Posterior cingulate gyrus (tissue), 11 donors: ENCODE measurements at places on chromosomes 11 and 22.

DNA sequence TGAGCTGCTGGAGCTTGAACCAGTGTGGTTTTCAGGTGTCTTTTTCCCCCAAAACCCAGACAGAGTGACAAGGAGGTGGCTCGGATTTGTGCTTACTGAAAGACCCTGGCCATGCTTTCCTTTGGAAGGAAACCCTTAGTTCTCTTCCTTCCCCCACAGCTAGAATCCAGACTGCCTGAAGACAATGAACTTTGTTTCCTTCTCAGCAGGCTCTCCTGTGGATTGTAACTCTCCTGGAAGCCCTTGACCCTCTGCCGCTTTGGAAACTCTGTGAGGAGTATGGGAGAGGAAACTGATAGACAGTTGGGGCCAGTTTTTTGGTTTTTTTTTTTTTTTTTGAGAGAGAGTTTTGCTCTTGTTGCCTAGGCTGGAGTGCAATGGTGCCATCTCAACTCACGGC is 62.1 kb upstream of the SESN3 start:
- no peak for DNase-seq

GRCh38 chr22:48478124-48478523 is 1349.5 kb downstream of the BRD1 start:
- DNase-seq, result no peak

GRCh38 chr11:102429691-102430090 is 22.9 kb downstream of the TMEM123 start:
- no peak for DNase-seq

DNA sequence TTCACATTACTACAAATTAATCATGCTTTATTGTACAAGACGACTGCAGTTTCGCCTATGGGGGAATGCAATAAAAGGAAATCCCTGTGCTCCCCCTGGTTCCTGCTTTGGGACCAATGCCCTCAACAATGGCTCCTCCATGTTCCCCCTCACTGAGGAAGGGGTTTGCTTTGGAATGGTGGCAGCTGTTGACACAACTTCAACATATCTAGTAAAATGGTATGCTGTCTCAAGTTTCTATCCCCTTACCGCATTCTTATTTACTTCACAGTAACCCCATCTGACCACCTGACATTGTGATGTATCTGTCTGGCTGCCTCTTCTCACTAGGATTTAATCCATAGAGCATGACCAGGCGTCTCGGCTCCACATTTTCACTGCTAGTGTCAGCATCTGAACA is 48.8 kb downstream of the PIWIL3 start:
- DNase-seq, result no peak

GRCh38 chr11:94325681-94326080 is 21.3 kb downstream of the IZUMO1R start:
- no peak for DNase-seq

DNA sequence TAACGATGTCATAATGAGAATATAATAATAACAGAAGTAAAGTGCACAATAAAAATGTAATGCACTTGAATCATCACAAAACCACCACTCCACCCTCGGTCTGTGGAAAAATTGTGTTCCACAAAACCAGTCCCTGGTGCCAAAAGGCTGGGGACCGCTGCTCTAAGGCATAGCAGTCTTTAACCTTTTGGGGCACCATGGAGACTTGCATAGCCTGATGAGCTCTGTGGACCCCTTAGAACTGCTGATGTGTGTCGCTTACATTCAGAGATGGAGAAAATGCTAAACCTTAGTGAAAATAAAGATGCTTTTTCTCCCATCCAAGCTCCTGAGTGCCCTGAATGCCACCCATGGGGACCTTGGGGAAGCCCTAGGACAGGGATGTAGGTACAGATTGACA is 87.6 kb upstream of the SEPTIN5 start:
- DNase-seq, result no peak

GRCh38 chr11:122852074-122852795 is 13.9 kb downstream of the CRTAM start:
- DNase-seq, result peak; percentile 12

DNA sequence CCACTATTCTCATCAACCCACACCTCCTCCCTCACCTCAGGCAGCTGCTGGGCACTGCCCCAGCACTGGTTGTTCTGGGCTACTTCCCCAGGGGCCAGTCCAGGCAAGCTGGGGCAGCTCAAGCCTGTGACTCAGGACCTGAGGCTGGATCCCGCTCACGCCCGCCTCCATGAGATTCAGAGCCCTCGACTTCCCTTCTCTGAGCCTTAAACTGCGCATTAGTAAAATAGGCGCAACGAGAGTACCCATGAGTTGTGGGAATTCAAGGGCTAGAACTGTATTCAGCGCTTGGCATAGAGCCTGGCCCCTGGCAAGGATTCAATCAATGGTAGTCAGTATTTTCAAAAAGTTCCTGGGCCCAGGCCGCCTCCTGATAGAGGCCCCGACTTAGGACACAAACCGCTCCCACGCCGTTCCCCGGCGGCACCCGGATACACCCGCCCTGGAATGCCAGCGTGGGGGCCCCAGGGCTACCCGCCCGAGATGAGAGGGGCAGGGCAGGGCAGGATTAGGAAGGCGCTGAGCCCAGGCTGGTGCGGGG is 723 bp upstream of the CD82 start:
- no peak for DNase-seq

DNA sequence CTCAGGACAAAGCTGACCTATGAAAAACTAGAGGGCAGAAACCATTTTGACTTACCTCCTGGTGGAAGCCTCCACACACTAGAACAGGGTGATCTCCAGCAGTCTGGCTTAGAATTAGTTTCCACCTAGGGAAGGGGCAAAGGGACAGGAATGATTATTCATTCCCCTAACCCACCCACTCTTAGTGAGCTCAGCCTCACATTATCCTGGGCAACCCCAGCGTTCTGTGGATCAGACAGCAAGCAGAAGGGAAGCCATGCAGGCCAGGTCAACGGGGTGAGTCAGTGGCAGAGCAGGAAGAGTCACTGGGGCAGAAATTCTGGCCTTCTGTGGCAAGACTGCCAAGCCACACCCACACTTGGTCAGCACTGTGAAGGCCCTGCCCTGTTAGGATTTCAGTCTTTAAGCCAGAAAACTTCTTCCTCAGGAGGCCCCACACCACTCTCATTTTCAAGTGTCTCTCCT is 10.5 kb downstream of the NUMA1 start:
- DNase-seq, result no peak

DNA sequence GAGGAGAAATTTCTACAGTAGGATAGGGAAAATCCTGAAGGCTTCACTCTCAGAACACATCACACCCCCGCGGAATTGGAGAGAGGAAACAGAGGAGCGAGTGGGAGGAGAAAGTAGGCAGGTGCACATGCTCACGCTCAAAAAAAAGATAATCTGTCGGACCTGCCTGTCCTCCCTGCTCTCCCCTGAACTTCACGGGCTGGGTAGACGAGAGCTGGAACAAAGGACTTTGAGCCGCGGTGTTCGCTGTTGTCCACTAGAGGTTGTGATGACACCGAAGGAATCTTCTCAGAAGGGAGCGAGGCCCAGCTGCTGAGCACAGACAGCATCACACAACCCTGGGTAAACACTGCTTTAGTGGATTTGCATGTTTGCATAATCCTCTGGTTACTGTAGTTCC is 5.0 kb downstream of the SEZ6L start:
- DNase-seq, result peak; percentile 24

DNA sequence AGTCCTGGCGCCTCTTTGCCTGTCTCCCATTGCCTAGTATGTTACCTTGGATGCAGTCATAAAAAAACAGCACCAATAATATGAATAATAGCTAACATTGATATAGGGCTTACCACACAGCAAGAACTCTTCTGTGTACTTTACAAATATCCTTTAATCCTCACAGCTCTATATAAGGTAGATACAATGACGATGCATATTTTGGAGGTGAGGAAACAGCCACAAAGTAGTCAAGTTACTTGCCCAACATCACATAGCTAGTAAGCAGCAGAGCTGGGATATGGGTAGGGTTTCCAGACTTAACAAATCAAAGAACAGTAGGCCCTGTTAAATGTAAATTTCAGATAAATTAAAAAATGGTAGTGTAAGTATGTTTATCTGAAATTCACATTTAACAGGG is 128.8 kb downstream of the ST3GAL4 start:
- no peak for DNase-seq

- DNase-seq, result no peak
Measured at GRCh38 chr11:13680501-13681264, 12.2 kb downstream of the FAR1 start.

DNA sequence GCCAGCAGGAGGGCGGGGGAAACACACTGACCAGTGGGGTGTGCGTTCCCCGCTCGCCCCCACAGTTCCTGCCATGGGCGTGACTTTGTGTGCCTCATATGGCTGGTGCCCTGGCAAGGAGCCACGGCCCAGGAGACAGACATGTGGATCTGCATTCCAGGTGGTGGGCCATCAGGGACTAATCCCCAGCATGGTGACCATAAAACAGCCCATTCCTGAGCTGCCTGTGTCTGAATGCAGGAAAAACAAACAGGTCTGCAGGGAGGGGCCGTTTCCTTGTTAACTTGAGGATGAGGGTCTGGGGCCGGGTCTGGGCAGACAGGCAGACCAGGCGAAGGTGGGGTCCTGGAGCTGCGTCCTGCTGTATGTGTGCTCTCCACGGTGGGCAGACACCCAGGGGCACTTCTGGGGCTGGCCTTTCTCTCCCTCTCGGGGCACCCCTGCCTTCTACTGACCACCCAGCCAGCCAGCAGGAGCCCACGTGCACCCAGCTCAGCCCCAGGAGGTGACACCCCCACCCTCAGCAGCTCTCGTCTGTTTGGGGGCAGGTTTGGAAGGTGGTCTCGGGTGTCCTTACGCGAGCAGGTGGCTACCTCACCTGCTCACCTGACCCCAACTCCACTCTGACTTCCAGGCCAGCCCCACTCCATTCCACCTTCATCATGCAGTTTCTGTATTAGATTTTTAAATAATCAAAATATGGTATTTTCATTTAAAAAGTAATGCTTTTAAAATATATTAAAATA is 120.3 kb downstream of the KCNQ1OT1 start:
- peak; percentile 6 for DNase-seq
